CD8-positive, alpha-beta memory T cell (primary cell): ENCODE measurements at places on chromosomes 7 and 10. TPM values are rescaled to one million over a fixed set of nuclear protein-coding genes. Genes with fewer than 3 reads are reported as not detected.

NAT16 gene
- not detected for total RNA-seq

CDK14 gene
- total RNA-seq, result not detected

RASSF4 gene
- 2.8 TPM for total RNA-seq

ATP6V0A4 gene
- total RNA-seq, result not detected

SPAM1 gene
- not detected for total RNA-seq

HKDC1 gene
- not detected for total RNA-seq

SSMEM1 gene
- not detected for total RNA-seq

ELOVL3 gene
- total RNA-seq, result not detected

BMPR1A gene
- 21.9 TPM for total RNA-seq

SPDYE9 gene
- not detected for total RNA-seq

PLCE1 gene
- not detected for total RNA-seq

HABP2 gene
- not detected for total RNA-seq

GIMAP2 gene
- total RNA-seq, result 42.9 TPM

ANKRD1 gene
- not detected for total RNA-seq

JAKMIP3 gene
- total RNA-seq, result 0.09 TPM

KLLN gene
- total RNA-seq, result 1.1 TPM

SNX10 gene
- 40.5 TPM for total RNA-seq

FOXI2 gene
- not detected for total RNA-seq

ITPRIP gene
- 13.1 TPM for total RNA-seq

VAX1 gene
- not detected for total RNA-seq
